ENCODE measurements at places on chromosomes 1 and 21.

DNA sequence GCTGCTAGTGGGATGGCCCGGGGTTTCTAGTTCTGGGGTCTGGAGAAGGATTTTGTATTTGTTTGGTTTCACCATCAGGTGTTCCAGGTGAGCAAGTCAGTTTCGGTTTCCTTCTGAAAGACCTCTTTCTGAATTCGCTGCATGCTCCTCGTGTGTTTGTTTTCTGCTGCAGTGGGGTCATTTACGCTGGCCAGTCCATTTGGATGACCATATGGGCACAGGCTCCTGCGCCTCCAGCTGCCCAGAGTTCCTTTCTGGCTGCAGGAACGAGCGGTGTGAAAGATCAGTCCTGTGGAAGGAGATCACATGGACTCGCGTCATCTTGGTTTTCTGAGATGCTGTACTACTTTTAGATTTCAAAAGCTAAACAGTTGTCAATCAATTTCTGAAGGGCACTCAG lies 83.7 kb upstream of the GCLM start:
- DNase-seq: no peak

DNA sequence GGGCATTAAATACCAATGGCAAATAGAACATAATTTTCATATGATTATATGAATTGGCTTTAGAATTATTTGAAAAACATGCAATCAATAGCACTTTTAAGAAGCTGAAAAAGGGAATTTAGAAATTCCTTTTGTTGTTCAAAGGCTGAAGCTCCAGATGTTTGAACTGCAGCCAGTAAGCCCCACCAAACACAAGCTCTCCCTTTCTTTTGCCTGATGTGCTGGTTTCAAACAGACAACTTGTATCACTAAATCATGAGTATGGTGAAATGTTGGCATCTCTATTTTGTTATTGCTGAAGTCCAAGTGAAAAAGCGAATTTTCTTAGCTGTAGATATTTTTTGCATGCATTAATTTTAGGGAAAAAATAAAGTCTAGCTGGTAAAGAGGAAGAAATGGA lies 27.5 kb upstream of the NCAM2 start:
- no peak for DNase-seq

DNA sequence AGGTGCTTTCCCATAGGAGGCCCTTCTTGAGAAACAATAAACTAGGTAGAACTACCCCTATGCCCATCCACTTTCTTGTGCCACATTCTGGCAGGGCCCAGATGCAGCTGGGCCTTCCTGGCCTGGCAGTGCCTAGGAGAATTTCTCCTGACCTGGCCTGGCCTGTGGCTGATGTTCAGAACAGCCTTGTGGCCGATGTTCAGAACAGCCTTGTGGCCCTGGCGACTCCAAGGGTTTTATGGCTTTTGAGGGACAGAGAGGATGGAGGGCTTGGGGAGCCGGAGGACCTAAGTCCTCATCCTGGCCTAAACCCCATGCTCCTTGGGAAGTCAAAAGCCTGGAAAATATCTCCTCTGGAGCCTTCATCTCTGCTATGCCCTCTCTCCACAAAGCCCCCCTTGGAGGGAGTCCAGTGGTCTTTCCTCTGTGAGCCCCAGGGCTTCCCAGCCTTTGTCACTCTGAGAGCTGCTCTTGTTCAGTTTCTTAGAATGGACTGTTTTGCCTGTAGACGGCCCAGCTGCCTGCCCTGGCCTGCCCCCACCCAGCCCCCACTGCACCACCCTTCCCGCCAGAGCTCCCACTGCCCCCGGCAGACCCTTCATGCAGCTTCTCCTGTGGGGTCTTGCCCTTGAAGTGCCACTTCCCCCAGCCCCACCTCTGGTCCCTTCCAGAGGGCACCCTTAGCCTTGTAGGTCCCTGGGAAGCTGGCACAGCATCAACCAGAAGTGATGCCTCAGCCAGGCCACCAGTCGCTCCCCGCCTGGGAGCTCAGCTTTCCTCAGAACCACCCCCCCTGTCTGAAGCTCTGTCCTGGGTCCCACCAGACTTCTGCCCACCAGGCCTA lies 7.0 kb downstream of the GPR37L1 start:
- DNase-seq: no peak

- DNase-seq: no peak
These were observed 65.4 kb upstream of the CASZ1 start for GRCh38 chr1:10861822-10862221.

GRCh38 chr1:101120868-101121267 lies 95.3 kb upstream of the DPH5 start:
- DNase-seq: no peak

DNA sequence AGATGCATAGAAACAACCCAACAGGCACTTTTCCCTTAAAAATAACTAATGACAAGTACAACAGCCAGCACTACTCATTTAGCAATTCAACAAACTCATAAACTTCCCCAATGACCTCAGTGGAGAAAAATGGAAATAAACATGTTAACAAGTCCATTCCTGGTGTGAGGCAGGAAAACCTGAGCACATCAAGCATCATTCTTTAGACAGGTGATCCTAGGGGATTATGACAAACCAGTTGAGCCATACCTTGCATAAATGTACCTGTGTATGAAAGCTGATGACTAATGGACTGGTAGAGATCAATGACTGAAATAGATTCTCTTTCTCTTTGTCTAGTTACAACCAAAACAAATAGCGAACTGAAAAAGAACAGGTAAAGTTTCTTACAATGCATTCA lies 7.0 kb downstream of the COL24A1 start:
- DNase-seq: no peak

DNA sequence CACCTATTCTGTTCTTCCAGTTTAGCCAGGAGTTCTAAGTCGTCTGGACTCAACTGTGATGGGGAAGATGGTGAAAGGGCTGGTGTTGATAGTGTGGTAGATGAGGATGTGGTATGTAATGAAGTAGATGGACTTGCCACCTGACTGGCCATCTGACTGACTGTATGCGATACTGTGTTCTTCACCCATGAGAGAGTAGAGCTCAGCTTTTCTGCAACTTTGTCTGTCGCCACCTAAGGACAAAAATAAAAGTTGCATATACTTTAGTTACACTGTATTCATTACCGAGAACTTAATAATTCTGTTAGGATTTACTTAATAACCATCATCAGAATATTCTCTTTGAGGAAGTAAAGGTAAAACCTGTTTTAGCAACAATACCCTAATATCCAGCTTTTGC lies 48.5 kb downstream of the EVI5 start:
- no peak for DNase-seq

- DNase-seq: no peak
These were observed 8.9 kb downstream of the PGBD2 start for GRCh38 chr1:248914796-248915381.

DNA sequence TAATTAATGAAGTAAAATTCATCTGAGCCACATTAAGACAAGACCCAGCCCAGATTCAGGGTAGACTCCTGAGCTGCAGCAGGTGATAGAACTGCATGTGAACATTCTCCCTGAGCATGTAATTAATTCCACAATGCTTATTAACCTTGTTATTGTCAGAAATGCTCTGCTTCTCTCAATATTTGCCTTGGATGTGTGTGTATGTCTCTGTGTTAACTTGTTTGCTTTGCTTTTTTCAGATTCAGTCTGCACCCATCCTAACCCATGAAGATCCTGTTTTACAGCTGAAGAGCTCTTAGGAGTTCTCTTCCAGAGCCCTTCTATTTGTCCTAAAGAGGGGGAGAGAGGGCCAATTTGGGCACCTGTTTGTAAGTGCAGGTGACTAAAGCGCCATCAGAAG lies 143.2 kb upstream of the BMP8A start:
- no peak for DNase-seq

- DNase-seq: peak; percentile 74
These were observed at the start of gene CXADR for GRCh38 chr21:17512253-17513213. CXADR (plus strand) TSS chr21:17513043; CDS start chr21:17513130, 87 bp downstream.

GRCh38 chr1:19651141-19651737 lies 7.1 kb downstream of the NBL1 start:
- DNase-seq: no peak

GRCh38 chr1:228156941-228157728 lies 7.4 kb downstream of the GJC2 start:
- DNase-seq: no peak

- no peak for DNase-seq
These were observed 25.2 kb downstream of the LAMC1 start for GRCh38 chr1:183048087-183049085.

DNA sequence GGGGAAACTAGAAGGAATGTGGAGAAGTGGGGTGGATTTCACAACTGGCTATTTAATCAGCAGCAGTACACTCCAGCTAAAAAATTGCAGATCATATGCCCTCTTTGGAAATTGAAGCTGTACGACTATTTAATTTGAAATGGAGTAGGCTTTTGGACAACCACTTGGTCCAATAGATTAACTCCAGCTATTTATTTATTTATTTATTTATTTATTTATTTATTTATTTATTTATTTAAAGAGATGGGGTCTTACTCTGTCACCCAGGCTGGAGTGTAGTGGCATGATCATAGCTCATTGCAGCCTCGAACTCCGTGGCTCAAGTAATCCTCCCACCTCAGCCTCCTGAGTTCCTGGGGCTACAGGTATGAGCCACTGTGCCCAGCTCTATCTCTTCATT lies 312.3 kb downstream of the KCNH1 start:
- DNase-seq: no peak

DNA sequence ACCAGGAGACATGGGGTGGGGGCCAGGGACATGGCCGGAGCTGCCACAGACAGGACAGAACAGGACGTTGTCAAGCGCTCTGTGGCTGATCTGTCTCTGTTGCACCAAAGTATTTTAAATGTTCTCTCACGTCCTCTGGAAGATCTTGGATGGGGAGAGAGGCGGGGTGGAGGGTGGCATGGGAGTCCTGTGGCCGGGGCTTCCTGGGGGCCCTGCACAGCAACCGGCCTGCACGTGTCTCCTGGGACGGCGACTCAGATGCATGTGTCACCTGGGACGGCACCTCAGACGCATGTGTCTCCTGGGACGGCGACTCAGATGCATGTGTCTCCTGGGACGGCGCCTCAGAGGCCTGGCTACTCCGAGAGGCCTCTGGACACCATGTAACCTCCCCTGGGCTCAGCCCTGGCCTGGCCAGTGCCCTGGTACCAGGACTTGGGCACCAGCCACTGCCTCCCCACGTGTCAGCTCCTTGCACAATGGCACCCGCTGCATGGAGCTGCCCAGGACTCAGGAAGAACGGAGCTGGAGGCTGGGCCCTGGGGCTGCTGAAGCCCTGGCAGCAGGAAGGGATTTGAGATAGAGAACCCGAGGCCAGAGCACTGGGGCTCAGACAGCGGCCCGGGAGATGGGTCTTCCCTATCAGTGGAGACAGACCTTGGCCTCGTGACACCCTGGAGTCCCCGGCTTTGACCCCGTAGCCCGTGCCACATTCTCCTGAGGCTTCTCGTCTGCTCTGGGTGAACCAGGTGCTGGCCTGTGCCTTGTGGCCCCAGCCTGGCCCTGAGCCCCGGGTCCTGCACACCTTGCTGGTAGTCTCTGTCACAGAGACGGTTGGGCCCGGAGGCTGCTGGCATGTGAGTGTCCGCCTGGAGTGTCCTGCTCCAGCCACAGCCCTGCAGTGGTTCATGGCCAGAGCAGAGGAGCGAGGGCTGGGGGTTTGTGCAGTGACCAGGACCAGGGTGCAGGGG lies 14.7 kb upstream of the SLC19A1 start:
- DNase-seq: no peak

- no peak for DNase-seq
These were observed 657.4 kb downstream of the AJAP1 start for GRCh38 chr1:5311634-5312292.

DNA sequence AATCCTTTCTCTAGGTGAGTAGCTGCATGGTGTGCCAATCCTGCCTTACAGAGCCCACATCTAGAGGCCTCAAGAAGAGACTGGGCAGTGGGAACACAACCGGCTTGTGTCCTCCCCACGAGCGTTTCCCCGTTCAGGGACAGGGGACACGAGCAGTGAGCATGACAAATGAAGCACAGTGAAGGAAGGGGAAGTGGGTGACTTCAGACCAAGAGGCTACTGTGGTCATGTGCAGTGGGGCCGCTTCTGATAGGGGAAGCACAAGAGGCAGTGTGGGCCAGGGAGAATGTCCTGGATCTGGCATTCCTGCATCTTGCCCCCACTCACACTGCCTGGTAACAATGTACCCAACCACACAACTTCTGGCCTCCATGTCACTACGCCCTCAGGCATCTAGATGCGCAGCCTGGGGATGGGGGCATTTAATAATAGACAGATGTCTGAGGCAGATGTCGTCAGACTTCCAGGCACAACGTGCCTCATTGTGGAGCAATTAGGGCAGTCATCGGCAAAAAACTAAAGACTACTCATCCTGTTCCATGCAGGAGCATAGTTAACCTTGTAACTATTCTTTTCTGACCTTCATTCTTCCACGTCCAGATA lies 155.6 kb upstream of the NBPF11 start:
- no peak for DNase-seq

- no peak for DNase-seq
These were observed 650.3 kb upstream of the NR5A2 start for GRCh38 chr1:199377211-199377610.

GRCh38 chr21:14486869-14487268 lies 59.2 kb downstream of the SAMSN1 start:
- no peak for DNase-seq

- no peak for DNase-seq
These were observed 72.0 kb downstream of the SLC66A1 start for GRCh38 chr1:19384113-19384512.

GRCh38 chr1:12039164-12039525 lies 19.8 kb downstream of the MIIP start:
- no peak for DNase-seq

- no peak for DNase-seq
These were observed 164.7 kb downstream of the NRIP1 start for GRCh38 chr21:14900058-14900457.

DNA sequence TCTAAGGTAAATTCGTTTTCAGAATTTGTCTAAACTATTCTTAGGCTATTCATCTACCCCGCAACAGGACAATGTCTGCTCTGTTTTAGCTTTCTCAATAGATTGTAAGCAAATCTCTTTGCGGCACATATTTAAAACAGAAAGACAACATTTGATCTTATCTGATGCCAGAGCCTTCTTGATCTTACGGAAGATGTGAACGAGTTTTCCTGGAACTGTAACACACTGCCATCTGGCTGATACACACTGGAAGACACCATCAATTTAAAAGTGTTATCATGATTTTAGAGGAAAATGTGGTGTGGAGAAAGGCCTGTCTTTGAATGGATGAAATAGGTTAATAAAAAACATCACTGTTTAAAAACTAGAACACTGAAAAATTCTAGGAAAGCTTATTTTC lies 36.1 kb downstream of the COA6 start:
- no peak for DNase-seq

DNA sequence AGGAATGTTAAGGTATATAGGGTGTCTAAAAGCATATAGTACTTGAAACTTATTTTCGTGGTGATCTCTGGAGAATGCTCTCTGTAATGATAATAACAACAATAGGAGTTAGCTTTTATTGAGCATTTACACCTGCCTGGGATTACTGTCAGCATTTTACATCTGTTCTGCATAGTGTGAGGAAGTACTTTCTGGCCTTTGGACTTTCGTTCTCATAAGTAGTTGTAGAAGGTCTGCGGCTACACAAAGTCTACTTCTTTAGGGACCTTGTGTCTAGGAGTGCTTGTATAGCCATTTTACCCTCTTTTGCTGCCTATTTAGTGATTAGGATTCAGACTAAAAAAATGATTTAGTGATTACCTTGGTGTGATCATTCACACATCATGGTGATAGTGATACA lies 103.6 kb upstream of the GPR52 start:
- no peak for DNase-seq
